ENCODE measurements at places on chromosomes 1 and 21. TPM values are rescaled to one million over a fixed set of nuclear protein-coding genes. Genes with fewer than 3 reads are reported as not detected.

DNA sequence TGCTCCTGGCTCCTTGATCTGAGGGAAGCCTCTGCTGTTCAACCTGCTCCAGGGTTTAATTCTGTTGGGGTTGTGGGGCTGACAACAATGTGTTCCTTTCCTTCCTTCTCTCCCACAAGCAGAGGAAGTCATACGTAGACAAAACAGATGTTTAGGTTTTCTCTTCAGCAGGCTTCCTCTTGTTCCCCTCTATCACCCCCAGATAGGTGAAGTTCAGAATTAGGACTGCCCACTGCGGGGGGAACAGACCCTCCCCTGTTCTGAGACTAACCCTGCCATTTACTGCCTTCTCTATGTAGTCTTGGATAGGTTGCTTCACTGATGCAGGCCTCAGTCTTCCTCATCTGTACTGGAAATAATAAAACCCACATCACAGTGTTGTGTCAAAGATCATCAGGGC is 30.0 kb upstream of the NRDC start:
- DNase-seq, result no peak

- DNase-seq, result no peak
These were observed 9.5 kb upstream of the TTC34 start for GRCh38 chr1:2810899-2811532.

DNA sequence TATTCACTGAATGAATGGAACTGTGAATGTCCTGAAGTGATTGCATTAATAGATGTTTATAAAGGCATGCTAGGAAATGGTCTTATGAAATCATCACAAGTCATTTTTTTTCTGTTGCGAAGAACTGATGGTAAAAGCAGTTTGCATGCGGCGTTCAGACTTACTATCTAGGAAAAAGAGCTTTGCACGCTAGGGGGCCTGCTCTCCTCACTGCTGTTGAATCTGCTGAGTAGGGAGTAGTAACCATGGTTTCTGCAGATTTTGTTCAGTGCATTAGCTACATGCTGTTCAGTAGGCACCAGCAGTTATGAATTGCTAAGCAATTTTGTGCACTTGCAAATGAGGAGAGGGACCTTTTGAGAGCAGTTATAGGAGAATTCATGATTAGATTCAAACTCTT is 57.9 kb downstream of the CENPF start:
- no peak for DNase-seq

DNA sequence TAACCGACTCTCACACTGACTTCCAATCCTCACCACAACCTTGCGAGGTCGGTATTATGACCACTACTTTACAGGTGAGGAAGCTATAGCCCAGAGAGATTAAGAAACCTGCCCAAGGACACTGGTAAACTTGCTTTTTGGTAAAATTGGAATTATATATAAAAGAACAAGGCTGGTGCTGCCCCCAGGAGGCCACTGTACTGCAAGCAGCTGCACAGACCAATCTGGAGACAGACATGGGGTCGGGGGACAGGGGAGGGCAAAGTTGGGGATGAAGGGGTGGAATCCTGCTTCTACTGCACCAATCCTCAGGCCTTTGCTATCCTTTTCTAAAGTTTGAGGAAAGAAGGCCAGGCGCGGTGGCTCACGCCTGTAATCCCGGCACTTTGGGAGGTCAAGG is 280.8 kb downstream of the SPATA17 start:
- no peak for DNase-seq

- DNase-seq, result peak; percentile 26
These were observed 1.4 kb downstream of the MAGI3 start for GRCh38 chr1:113391649-113392271.

DNA sequence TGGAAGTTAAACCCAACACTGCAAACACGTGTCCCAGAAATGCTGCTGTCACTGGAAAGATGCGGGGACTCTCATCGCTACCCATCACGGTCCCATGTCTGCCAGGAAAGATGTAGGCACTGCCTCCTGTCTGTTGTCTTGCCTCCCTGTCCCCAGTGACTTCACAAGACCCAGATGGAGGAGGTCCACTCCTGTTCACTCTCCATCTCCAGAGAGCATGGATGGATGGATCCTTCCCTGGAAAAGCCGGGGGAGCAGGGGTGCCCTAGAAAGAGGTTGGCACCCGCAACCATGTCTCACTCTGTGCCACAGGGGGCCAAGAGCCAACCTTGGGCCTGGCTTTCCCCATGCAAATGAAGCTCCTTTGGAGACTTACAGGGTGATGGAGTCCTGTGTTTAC is 135.5 kb downstream of the GLIS1 start:
- DNase-seq, result no peak

DNA sequence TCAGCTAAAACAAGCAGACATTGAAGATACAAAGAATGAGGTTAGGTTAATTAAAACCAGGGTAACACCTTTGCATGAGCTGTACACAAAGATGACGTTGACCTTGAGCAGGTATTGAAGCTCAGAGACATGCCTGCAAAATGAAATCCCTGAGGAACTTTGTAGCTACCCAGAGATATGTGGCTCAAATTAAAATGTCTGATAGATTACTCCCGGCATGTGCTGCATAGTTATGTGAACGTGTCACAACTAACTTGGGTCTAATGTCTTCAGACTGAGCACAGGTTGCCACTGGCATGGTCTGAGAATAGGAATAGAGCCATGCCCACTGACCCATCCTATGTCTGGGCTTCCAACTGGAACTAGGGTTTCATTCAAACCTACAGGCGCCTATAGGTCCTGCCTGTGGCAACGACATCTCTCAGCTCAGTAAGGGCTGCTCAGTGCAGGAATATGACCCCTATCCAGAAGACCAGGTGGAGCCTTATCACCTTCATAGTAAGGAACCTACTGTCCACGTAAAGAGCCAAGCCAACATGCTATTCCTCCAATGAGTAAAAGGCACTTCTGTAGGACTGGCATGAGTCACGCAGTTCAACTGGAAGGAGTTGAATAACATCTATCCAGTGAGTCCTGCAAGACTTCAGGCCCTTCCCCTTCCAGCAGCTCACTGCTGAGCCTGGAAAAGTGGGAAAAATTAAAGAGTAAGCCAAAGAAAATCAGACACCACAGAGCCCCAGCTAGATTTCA is 60.7 kb downstream of the PRKAB2 start:
- DNase-seq, result no peak

GRCh38 chr1:239802275-239802674 is 289.4 kb upstream of the FMN2 start:
- DNase-seq, result no peak

- no peak for DNase-seq
These were observed 51.1 kb downstream of the RBM11 start for GRCh38 chr21:14267076-14267475.

DNA sequence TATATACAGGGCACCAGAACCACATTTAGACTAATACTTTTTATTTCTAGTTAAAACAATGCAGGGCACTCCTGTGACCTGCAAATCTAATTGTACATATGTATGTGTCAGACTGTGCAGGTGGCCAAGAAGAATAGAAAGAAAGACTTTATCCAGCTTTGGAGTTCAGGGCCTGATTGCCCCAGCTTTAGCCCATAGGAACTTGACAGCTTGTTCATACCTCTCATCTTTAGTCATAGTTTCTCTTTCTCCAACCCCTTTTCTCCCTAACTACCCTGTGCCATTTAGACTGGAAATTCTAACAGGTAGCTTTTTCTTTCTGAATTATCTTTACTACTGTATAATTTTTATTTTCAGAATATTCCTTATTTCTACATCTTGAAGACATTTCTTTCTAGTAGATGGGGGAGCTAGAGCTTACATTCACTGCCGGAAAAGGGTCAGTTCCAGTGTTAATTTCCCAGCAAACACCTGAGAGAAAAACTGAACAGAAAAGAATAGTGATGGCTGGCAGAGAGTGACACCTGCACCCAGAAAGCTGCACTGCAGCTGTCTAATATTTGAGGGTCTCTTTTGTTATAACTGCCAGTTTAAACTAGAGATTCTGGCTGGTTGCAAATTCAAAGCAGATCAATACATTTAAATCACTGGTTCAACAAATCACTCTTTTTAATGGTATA is 8.4 kb downstream of the YBX1 start:
- no peak for DNase-seq

- DNase-seq, result no peak
These were observed 432.9 kb downstream of the PLA2G4A start for GRCh38 chr1:187261637-187262036.

GRCh38 chr21:33950431-33951079 is 35.0 kb upstream of the ATP5PO start:
- DNase-seq, result peak; percentile 37

- no peak for DNase-seq
These were observed 54.7 kb downstream of the SLC66A1 start for GRCh38 chr1:19366599-19367536.

DNA sequence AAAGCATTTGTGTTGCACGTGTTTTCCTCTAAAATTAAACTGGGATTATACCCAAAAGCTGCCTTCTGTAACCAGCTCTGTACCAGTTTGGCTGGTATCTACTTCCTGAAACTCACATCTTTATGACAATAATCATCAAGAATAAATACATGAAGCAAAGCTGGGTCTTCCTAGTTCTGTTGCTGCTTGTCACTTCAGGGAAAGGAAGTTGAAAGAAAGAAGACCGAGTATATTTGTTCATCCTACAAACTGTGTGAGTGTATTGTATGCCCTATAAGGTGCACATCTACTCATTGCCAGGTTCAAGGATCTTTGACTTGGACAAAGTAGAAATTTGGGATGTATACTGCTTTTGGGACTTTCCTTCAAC is 29.1 kb upstream of the IFNGR2 start:
- no peak for DNase-seq

DNA sequence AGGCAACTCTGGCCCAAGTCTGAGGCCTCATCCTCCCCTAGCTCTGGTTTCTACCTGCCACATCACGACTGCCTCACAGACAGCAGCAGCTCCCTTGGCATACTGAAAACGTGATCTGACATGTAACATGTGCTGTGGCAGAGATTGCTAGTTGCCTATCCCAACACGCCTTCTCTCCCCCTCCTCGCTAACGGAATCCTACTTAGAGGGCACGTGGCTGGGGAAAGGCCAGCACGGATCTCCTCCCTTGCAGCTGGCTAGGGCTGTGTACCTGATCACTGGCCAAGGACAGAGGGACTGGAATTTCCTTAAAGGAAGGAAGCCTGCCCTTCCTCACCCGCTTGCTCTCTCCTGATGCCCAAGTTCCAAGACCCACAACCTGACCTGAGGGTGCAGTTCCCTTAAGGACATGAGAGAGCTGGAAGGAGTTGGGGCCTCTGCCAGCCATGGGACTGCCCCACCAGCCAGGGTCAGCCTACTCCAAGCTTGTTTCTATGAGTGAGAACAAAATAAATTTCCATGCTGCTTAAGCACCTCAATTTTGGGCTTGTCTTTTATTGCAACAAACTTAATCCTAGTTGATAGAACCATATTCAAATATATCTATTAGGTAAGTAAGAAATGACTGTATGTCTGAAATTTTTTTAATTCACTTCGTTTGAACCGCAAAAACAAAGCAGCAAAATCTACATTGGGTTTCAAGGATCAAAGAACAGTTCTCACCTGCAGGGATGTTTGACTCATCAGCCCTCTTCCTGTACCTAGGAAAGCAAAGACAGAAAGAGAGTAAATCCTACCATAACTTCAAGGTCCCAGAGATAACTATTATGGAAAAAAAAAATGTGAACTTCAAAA is 7.2 kb downstream of the SETD4 start:
- no peak for DNase-seq

DNA sequence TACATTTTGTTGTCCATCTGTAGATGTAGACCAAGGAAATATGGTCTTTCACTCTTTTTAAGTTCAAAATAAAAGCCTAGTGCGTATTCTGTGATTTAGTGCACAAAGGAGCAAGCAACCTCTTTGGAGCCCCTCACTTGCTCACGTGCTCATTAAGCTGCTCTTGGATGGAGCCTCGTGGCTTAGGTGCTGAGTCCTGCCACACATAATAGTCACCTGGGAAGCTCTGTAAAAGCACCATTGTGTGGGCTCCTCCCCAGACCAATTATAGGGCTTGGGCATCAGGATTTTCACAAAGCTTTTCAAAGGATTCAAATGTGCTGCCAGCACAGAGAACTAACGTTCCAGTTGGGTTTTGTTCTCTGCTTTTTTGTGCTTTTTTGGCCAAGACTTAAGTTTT is 85.0 kb downstream of the PCP4 start:
- no peak for DNase-seq

DNA sequence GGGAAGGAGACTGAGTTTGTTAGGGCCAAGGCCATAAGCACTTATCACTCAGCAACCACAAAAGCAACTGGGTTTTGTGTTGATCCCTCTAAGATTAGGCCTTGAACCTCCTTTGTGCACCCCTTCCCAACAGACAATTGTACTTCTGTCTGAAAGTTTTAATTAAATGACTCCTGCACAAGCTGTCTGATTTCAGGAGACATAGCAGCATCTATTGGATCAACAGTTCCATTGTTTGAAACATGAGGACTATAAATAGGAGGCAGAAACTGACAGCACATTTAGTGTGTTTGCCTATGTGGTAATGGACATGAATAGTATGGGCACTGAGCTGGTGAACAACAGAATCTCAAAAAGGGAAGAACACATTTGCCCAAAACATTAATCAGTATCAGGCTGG is 167.3 kb upstream of the KCNJ6 start:
- no peak for DNase-seq

DNA sequence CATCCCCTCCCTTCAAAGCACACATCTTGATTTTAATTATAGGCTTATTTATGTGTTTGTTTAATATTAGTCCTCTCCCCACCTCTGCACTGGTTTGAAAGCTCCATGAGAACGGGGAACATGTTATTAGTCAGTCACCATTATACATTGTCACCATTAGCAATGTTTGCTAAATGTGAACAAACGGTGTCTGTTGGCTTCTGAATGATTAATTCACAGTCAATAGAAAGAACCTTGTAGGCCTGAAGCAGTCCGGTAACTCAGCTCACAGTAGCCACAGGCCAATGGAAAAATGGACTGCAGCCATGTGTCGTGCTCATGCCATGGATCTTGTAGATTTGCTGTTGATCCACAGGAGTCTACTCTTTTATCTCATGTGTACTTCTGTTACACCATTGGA is 49.7 kb upstream of the NHLH2 start:
- no peak for DNase-seq

DNA sequence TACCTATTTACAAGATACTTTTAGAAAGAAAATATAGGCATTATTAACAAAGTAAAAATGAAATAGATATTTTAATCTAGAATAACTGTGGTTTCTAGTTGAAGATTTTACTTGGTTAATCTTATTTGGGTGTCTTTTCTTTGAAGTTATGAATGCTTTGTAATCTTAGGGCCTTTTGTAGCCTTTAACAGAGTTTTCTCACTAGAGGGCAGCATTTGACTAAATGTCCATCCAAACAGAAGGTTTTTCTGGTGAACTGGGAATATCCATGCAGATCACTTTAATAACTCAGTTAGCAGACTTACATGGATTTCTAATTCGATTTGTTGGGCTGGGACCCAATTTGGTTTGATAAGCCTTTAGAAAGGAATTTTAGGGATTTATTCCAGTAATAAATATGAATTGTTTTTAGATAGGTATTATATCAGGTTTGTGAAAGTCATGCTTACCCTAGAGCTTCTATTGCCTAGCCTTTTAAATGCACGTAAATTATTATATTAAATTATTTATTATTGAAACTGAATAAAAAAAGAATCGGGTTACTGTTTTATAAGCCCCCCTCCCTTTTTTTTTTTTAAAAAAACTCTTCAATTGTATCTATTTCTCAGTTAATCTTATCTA is 119.7 kb downstream of the ZNF326 start:
- DNase-seq, result no peak

GRCh38 chr1:6955357-6956094 is 170.3 kb downstream of the CAMTA1 start:
- no peak for DNase-seq

The SESN2 gene
- 12.6 TPM for total RNA-seq

The BATF3 gene
- 32.6 TPM for total RNA-seq

The SPRR1B gene
- total RNA-seq, result not detected

The CLCA2 gene
- total RNA-seq, result not detected

The OR2T33 gene
- not detected for total RNA-seq

The RYR2 gene
- not detected for total RNA-seq

The LAX1 gene
- 15.5 TPM for total RNA-seq

The NOS1AP gene
- total RNA-seq, result not detected

The FOXD2 gene
- 0.31 TPM for total RNA-seq

All from activated CD8-positive, alpha-beta T cell treated with anti-CD3 and anti-CD28 coated beads, Interleukin-2, amount 10 ng/mL, durations not matched to agents 7 days and 5 days (primary cell).